Mammary epithelial cell (primary cell): ENCODE measurements at places on chromosomes 4 and X.
A peak's percentile ranks its signal among the peaks of the same experiment; 100 is the strongest.

- DNase-seq: peak; percentile 96
Measured at GRCh38 chr4:184815046-184815877, 10.5 kb downstream of the ACSL1 start.

GRCh38 chr4:26365537-26366150 lies 44.8 kb downstream of the RBPJ start:
- no peak for DNase-seq

GRCh38 chr4:14169460-14169859 lies 541.9 kb upstream of the BOD1L1 start:
- DNase-seq: peak; percentile 78

DNA sequence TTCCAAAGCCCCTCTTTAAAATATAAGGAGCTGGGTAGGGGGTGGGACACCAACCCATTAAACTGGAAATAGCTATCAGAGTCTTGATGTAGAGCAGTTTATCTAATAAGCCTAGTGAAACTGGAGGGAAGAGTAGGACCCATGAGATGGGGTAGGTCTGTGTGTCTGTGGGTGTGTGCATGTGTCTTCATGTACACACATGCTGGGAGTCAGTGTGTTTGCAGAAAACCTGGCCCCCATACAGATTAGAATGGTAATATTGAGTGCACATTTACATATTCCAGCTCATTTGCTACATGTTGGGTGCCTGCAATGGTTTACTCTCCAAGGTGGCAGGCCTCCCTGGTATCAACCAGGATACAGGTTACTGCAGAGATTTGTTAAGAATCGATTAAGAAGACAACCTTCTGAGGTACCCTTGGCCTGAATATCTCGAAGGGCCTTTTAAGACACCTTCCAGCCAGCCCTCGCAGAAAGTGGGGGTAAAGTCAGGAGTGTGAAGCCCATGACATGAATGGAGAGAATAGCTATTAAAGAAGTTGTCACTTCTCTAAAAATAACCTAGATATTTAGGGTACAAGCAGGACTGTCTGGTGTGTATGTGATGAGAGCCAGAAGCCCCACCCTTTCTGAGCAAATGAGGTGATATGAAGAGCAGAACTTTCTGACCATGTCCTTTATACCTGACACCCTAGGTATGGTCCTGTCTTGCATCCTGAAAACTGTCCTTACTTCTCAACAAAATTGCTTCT lies 75.7 kb upstream of the TEX13D start:
- no peak for DNase-seq

DNA sequence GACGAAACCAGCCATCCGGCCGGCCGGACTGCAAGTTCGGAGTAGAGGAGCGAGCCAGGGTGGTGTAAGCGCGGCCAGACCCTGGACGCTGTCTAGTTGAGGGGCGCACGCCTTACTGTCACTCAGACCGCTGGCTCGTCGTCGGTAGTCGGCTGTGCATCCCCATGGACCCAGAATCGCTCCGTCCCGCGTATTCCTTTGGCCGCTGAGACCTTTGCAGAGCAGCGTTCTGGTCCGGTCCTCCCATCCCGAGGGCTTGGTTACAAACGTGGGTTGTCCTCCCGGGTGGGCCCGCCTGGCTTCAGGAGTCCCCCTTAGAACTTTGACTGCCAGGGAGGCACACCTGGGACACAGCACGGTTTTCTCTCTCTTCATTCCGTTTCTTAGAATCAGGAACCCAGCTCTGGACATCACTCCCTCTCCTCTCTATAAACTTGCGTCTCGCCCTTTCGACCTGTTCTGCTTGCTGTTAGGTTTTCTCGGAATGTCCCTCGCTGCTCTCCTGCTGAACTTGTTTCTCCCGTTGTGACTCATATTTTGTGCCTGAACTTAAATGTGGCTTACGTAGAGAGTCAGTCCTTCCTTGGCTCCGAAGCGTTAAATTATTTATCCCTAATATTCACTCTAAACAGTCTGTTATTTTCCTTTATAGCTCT lies 672 bp downstream of the PGM2 start:
- DNase-seq: peak; percentile 65

GRCh38 chr4:46952451-46952850 lies 40.9 kb downstream of the GABRA4 start:
- DNase-seq: no peak

GRCh38 chrX:73668779-73669178 lies 105.8 kb downstream of the CHIC1 start:
- DNase-seq: peak; percentile 0

DNA sequence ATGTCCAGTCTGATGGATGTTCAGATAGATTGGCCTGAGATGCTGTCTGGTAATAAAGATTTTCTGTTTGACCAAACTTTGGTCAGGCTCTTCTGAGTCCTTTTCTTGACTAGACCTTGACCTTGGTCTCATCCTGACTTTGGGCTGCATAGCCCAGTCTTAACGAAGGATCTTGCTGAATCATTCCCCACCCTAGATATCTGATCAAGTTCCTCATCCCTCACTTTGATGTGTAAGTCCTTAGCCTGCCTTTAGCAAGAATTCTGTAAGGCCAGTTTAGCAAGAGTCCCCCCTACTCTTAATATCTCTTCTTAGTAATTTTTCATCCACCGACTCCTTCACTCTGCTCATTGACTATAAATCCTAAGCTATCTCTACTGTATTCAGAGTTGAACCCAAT lies 244.4 kb upstream of the JADE1 start:
- DNase-seq: no peak

DNA sequence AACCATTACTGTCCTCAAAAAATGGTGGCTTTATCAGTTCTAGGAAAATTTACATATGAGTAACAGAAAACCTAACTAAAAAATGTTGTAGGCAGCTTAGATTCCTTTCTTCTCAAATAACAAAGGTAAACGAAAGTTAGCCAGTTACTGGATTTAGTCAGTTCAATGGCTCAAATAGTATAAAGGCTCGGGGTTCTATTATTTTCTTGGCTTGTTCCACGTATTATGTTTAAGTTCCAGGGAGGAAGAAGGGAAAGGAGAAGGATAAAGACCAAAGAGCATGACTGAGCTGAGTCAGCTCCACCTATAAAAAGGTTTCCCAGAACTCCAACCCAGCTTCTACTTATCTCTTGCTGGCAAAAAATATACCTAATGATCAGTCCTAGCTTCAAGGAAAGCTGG lies 41.0 kb upstream of the MAB21L2 start:
- DNase-seq: no peak

DNA sequence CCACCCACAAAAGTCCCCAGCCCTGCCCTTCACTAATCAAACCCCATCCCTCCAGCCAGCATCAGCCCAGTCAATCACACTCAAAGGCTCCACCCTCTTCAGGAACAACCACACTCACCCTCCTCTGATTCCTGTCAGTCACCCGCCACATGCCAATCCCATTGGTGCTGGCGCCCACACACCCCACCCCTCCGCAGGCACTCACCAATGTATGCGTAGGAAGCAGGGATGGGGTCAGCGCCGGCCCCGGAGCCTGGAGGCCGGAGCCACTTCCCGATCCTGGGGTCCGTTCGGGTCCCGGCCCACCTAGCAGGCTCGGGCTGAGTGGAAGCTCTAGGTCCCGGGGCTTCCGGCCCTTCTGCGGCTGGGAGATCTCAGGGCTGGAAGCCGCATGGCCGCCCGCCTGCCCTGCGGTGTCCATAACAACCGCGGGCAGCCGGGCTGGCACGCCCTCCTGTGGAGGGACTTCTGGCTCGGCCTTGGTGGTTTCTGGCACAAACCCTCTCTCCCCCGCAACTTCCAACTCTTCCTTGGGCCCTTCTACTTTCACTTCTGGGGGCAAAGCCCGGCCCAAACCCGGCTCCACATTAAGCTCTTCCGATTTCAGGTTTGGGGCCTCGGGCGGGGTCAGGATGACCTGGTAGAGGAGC lies 7.9 kb upstream of the CFP start:
- DNase-seq: no peak

DNA sequence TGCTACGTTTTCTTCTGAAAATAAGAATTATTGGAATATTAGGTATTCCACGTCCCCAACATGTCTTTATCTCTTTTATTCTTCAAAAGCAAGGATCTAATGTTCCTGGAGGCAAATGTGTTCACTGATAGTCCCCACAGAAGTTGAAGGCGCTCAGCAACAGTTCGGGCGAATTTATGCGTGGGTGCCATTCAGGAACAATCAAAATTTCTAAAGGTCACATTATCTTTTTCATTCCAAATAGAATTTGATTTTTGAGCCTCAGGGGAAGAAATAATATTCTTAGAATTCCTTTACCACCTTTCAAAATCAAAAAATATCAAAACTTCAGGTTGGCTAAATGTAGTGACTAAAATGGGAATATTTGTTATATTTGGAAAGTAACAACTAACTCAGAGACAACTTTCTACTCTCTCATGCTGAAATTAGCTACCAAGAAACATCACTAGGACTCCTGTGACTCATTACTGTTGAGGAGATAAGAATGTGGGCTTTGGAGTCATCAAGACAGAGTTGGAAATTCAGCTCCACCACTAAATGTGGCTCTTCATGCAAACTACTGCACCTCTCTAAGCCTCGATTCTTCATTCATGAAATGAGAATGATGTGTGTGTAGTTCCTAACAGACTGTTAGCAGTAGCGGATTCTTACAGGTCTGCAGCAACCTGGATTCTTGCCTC lies 72.3 kb upstream of the KIT start:
- peak; percentile 44 for DNase-seq

DNA sequence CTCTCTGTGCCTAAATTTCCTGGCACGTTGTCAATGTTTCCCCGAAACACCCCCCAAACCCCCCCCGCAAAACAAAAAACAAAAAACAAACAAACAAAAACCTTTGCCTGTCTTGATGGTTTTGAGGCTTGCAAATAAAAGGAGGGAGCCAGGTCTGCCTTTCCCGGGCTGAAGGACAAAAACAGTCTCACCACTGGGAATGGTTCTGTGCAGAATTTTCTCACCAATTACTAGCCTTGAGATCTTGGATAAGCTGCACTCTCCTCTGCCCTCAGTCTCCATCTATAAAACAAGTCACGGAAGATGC lies 15.5 kb downstream of the NKX3-2 start:
- DNase-seq: no peak

GRCh38 chr4:7635445-7636239 lies 200.9 kb upstream of the PSAPL1 start:
- DNase-seq: no peak

DNA sequence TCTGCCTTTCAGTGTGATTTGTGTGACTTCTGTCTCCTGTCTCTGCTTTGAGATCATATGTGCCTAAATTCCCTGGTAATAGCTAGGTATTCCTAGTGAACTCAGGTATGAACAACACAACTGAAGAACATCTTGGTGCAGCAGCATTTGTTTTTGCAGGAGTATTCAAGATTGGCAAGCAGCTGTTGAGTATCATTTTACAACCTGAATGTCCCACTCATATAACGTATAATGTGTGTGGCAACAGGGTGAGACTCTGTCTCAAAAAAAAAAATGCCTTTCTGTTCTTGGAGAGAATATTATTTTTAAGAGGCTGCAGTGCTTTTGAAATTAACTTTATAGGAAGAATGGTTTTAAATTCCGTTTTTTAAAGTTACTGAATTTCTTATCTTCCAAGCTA lies 7.7 kb downstream of the LSM6 start:
- DNase-seq: no peak

GRCh38 chr4:169663831-169664230 lies 43.5 kb downstream of the CLCN3 start:
- DNase-seq: peak; percentile 40

DNA sequence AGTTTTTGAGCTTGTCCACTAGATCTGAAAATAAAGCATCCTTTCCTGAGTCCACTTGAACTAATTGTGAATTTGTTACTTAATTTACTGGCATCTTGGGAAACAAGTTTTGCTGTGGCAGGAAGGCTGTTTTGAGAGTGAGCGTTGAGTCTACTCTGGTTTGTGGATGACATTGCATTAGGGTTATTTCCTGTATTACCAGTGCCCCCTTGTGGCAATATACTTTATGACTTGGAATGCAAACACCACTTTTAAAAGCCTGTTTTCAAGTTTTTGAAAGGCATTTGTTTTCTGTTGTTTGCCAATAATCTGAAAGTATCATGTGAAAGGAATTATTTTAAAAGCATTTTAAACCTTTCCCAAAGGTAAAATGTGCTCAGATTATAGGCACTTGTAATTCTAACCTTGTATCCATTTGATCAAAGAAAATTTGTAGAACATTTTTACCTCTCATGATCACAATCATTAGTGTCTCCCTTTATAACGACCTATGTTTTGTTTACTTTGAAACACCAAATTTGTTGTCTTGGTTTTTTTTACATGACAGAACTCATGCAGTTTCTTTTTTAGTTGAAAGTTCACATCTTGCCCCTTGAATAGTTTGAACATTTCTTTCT lies 18.0 kb upstream of the CYP2U1 start:
- peak; percentile 62 for DNase-seq

- DNase-seq: no peak
Measured at GRCh38 chrX:68666580-68666979, 19.1 kb downstream of the STARD8 start.

- DNase-seq: no peak
Measured at GRCh38 chrX:12799118-12799517, 7.9 kb downstream of the PRPS2 start.

GRCh38 chrX:2486476-2487133 lies 14.2 kb downstream of the DHRSX start:
- no peak for DNase-seq

DNA sequence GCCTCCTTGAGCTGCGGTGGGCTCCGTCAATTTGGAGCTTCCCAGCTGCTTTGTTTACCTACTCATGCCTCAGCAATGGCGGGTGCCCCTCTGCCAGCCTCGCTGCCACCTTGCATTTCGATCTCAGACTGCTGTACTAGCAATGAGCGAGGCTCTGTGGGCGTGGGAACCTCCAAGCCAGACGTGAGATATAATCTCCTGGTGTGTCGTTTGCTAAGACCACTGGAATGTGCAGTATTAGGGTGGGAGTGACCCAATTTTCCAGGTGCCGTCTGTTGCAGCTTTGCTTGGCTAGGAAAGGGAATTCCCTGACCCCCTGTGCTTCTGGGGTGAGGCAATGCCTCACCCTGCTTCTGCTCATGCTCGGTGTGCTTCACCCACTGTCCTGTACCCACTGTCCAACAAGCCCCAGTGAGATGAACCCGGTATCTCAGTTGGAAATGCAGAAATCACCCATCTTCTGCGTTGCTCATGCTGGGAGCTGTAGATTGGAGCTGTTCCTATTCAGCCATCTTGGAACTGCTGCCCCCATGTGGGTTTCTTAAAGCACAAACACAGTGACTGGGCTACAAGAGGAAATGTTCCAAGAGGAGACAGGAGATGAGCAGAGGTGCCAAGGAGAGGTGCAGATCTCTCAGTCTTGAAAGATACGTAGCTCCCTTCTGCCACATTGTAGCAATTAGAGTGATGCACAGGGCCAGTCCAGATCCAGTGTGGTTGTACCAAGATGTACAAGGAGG lies 193.0 kb upstream of the IGFBP7 start:
- DNase-seq: peak; percentile 56

DNA sequence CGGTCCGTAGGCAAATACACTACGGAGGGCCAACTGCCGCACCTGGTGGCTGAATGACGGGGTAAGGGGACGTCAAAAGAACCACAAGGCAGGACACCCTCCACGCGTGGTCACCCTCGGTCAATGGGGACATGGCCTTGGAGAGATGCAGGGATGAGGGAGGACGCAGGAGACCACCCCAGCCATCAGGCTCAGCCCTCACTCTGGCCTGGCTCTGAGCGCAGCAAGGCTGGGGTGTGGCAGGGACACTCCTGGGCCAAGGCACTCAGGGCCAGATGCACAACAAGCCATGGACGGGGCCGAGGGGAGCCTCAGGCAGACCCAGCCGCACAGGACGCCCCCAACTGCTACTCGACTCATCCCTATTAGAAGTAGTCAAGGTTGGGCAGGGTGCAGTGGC lies 36.5 kb downstream of the GAK start:
- DNase-seq: no peak
